ENCODE measurements at places on chromosomes 1 and 21.

DNA sequence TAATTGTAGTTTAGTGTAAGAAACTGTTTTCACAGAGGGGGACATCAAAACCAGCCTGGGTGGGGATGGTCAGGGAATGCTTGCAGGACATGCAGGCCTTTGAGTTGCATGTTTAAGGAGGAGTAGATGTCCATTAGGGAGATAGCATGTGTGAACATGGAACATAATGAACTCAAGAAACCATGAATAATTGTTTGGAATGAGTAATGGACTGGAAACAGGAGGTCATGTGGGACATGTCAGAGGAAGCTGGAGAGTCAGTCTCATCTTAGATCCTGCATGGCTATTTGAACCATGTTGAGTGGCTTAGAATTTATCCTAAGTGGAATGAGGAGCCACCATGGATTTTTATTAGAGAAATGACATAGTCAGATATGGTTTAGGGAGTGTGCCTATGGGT, 86.4 kb downstream of the RPE65 start:
- DNase-seq = no peak

GRCh38 chr1:93774707-93775106, 93.1 kb upstream of the BCAR3 start:
- DNase-seq = no peak

- DNase-seq = no peak
These were observed 168.3 kb upstream of the DUSP10 start for GRCh38 chr1:221910222-221910621.

DNA sequence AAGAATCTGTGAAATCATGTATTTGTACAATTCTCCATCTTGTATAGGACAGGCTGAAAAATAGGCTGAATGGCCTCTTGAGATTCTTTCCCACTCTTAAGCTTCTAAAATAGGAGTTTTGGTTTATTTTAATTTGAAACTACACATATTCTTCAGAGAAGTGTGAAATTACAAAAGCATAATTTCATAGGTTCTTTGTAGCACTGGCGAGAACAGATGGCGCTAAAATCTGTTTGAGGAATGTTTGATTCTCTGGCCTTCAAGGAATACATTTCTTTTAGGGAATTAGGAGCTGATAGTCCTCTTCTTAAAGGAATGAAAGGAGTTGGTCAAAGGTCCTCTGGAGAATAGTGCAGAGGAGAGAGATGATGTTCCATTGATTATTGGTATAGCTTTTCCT, 44.9 kb downstream of the CC2D1B start:
- no peak for DNase-seq

- DNase-seq = no peak
These were observed 26.7 kb upstream of the MYSM1 start for GRCh38 chr1:58726581-58726980.

GRCh38 chr1:185693654-185694053, 40.5 kb upstream of the HMCN1 start:
- DNase-seq = no peak

DNA sequence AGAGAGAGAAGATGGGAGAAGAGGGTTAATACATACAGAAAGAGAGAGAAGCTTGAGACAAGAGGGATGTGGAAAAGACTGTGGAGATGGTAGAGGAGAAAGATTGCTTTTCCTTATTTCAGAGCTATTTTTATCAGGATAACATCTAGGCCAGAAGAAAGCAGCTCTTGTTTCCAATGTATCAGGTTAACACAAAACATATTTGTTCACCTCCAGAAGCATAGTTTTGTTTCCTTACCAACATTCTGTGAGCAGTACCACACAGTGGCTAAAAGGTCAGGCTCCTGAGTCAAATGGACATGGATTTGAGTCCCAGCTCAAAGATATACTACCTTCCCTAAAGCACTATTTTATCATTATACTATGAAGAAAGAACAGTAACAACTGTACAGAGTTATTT, 185.5 kb downstream of the DUSP10 start:
- no peak for DNase-seq

DNA sequence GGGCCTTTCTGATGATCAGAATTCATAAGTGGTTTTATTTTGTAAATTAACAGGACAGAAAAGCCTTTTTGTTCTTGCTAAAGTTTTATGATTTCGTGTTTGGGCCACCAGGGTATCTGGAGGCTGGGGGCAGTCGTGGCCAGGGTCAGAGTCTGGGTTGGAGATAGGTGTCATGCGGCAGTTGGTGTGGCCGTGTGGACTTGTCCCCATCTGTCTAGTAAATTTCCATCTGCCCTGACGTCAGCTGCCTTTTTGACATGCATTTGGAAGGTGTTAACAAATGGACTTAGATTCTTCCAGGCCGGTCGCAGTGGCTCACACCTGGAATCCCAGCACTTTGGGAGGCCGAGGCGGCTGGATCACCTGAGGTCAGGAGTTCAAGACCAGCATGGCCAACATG, 56.8 kb downstream of the SKI start:
- DNase-seq = no peak

GRCh38 chr1:15038232-15039016, 115.1 kb upstream of the TMEM51 start:
- DNase-seq = no peak

DNA sequence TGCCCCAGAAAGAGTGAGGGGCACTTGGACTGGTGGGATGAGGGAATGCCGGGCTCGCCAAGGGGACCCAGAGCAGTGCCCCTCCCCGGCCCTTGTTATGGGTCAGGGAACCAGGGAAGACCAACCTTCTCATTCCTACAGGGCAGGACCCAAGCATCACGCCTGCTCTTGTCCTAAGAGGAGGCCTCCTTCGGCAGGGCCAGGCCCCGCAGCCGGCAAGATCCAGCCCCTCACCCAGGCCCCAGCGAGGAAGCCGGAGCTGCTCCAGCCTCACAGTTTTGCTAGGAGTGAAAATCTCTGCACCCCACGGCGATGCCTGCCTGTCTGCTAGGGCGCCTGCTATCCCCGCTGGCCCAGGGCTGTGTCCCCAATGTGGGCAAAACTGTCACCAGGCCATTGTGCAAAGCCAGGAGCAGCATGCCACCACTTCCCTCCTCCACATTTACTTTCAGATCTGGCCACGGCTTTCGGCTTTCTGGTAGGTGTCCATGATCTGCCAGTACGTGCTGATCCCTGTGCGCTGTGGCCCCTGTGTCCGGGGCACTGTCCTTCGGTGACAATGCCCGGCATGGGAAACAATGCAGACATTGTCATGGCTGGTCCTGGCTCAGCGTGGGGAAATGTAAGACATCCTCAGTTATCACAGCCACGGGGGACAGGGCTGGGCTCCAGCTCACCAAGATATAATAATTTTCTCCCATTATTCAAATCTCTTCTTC, 9.6 kb downstream of the ACTRT2 start:
- DNase-seq = no peak

DNA sequence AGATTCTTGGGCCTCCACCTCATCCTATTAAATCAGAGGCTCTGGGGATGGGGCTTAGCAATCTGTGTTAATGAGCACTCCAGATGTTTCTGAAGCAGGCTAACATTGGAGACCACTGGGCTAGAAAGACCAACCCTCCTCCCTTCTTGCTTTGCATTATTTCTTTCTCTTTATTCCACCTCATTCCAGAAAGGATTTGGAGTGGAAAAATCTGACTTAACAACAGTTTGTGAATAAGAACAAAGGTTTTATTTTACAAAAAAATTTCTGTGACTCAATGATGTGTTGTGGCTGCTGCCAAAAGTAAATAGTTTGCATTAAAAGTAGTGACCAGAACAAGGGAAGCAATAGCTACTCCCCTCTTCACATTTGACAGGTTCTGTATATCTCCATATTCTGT, 79.4 kb downstream of the TGFB2 start:
- no peak for DNase-seq

- DNase-seq = no peak
These were observed 95.8 kb downstream of the PSMG1 start for GRCh38 chr21:39087238-39088030.

GRCh38 chr1:237814319-237814924, 76.3 kb downstream of the ZP4 start:
- DNase-seq = no peak

GRCh38 chr1:219041818-219042217, 131.9 kb upstream of the LYPLAL1 start:
- DNase-seq = no peak

- DNase-seq = no peak
These were observed 13.0 kb upstream of the FAM110D start for GRCh38 chr1:26145960-26146294.

DNA sequence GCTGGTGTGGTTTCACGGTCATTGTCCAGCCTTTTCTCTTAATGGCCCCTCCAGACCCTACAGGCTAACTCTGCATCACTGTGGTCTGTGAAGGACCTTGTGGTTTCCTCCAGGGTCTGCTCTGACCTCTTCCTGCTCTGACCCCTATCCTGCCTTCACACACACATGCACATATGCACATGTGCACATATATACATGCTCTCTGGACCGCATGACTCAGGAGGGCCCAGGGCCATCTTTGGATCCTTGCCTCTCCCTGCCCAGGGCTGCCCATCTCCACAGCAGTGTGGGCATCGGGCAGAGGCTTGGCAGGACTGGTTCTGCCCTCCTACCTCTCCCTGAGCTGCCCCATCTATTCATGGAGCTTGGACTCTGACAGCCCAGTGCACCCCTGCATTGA, 510.9 kb downstream of the PTPRU start:
- DNase-seq = no peak

GRCh38 chr1:201756406-201756805, 72.6 kb upstream of the IPO9 start:
- DNase-seq = no peak

GRCh38 chr21:15730484-15731242, 881 bp downstream of the USP25 start:
- DNase-seq = no peak

DNA sequence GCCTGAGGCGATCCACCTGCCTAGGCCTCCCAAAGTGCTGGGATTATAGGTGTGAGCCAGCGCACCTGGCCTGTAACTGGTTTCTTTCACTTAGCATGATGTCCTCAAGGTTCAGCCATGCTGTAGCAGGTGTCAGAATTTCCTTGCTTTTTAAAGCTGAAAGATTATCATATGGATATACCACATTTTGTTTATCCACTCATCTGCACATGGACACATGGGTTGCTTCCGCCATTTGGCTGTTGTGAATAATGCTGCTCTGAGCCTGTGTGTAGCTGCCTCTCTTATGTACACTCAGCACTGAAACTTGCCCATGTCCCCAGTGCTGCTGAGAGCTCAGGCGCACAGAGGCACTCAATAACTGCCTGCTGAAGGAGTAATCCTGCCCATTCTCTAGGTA, 11.8 kb downstream of the CSMD2 start:
- no peak for DNase-seq

GRCh38 chr1:99098589-99098988, 93.9 kb upstream of the PLPPR5 start:
- DNase-seq = no peak

DNA sequence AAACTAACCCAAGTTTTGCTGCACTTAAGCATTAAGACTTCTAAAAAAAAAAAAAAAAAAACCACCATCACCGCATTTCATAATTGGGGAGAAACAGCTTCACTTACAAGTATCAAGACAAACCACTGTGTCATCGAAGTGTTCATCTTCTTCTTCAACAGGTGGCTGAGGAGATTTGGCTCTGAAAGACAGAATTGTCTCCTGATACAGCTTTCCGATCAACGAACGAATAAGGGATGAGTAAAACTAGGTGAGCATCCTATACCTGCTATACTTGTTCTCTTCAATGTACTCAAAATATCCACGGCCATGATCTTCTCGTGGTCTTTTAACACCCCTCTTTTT, 2.0 kb downstream of the HNRNPU start:
- DNase-seq = no peak

DNA sequence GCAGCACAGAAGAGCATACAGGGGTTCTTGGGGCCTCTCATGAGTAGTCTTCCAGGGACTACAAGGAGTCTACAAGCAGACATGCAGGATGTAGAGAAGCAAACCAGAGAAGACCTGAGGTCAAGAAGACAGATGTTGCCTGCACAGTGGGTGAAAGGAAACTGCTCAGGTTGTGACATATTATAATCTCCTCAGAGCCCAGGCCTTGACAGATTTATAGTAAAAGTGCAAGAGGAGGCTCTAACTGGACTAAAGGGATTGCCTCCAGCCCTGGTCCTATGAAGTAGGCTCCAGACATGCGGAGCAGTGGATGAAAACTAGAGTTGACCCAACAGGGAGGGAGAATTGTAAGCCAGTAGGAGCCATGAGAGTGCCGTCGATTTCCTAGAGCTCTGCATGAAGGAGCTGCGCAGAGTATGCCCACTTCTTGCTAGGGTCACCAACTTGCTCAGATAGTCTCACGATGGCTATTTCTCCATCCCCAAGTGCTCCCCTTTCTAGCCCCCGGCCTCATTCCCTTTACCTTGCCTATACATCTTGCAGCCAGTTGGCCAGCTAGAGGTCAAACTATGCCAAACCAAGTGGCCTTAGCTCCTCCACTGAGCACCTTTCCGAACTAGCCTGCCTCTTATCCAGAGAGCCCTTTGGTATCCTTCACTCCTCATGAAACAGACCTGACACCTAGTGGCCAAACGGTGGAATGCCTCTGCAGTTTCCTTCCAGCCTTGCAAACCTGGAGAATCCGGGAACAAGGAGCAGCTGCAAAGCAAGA, 36.2 kb upstream of the IPO9 start:
- DNase-seq = peak; percentile 22

- DNase-seq = no peak
These were observed 109.8 kb downstream of the JAK1 start for GRCh38 chr1:64856553-64856952.

DNA sequence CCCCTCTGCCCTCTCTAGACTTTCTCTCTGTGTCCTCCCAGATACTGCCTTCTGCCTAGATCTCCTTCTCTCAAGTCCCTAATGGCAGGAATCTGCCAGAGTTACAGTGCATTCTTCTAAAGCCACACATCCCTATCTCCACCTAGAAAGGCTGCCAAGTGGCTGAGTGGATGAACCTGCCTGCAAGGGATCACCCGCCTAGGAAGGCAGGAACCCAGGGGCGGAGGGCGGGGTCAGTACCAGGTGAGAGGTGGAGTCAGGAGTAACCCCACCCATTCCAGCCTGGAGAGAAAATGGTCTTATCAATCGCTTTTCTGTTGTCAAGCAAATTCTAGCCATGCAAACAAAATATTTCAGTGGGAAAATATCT, 60.8 kb downstream of the BCAR3 start:
- DNase-seq = no peak

- no peak for DNase-seq
These were observed 101.8 kb downstream of the NFIA start for GRCh38 chr1:61184040-61184713.

DNA sequence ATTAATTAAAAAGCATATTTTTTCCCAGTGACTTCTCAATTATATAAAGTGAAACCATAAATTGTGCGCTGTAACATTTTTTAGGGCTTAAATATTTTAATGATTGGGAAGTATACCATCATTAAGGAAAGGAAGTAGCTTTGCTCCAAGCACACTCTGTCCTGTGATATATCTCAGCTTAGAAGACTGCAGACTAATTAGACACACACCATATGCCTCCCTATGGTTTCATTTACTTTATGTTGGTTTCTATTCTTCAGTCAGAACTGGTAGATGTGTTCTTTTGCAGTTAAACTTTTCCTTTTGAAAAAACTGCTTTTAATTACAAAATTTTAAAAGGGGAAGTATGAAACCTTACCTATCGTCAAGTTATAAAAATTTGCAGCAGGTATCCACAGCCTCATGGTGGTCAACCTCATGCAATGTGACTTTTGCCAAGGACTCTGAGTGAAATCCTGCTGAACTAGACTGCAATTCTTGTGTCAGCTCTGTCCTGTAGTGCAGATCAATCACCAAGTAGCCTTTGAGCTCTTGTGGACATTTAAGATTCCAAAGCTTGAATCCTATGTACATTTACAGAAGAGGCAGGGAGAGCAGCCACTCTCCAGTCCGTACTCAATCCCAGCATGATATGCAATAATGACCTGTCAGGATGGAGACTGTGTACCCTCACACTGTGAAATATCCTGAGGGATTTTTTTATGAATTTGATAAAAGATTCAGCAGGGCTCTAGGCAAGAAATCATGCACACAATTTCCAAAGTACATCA, 149.1 kb downstream of the AMY1C start:
- DNase-seq = no peak

Data from NK-92 treated with Interleukin-12 subunit alpha and Interleukin-12 subunit beta, amount 100 ng/mL, for 24 hours (cell line).